ENCODE measurements at places on chromosomes 4 and X. TPM values are rescaled to one million over a fixed set of nuclear protein-coding genes. Genes with fewer than 3 reads are reported as not detected.

DNA sequence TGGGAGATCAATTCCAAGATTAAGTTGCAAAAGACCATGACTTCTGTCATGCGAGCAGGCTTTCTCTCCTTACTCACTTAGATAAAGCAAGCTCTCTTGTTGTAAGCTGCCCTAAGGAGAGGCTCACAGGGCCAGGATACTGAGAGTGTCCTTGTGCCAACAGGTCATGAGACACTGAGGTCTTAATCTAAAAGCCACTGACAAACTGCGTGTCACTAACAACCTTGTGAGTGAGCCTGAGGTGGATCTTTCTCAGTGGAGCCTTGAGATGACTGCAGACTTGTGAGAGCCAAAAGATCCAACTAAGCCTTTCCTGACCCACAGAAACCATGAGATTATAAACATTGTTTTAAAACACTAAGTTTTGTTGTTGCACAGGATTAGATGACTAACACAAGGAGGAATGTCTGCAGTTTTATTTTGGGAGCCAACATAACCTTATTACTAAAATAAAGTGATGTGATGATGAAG, 170.5 kb downstream of the SLC39A8 start:
- no peak for DNase-seq

GRCh38 chrX:14440106-14440505, 89.2 kb upstream of the GLRA2 start:
- no peak for DNase-seq

GRCh38 chr4:105273230-105273629, 126.6 kb downstream of the TET2 start:
- no peak for DNase-seq

- DNase-seq = no peak
Observed at GRCh38 chrX:103666202-103667107, 20.0 kb downstream of the MORF4L2 start.

GRCh38 chr4:19583827-19584569, 667.7 kb upstream of the SLIT2 start:
- DNase-seq = no peak

Gene MAGEA8
- total RNA-seq = not detected

Measured in mesothelial cell of epicardium (in vitro differentiated cells).